ENCODE measurements at places on chromosomes 7 and 10.

DNA sequence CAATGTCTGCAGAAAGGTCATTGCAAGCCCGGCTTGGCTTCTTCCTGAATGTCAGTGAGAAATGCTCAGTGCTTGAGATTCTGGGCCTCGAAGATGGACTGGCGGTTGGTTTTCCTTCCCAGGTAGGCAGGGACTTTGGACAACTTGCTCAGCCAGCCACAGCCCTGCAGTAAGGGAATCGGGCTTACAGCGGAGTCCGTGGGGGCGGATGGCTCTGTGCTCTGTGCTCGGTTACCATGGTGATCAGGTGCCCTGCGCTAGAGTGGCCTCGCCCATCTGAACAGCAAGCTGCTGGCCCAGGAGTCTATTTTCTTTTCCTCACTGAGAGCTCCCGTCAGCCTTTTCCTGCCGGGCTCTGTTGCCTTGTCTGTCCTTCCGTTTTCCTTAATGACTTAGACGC is 77.8 kb upstream of the SH2B2 start:
- DNase-seq: no peak

DNA sequence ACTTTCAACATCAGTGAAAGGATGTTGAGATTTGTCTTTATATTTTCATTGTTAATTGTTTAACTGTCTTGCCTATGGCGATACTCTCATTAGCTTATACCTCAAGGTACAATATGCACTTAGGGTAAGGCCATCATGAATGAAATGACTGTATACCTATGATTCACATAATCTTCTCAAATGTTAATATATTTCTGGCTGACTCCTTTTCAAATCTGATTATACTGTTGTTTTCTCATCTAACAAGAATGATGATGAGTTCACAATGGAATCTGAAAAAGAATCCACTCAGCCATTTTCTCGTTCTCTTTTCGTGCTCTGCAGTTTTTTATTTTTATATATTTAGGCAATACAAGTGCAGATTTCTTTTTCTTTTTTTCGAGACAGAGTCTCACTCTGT is 159.1 kb downstream of the ARHGAP12 start:
- DNase-seq: no peak

DNA sequence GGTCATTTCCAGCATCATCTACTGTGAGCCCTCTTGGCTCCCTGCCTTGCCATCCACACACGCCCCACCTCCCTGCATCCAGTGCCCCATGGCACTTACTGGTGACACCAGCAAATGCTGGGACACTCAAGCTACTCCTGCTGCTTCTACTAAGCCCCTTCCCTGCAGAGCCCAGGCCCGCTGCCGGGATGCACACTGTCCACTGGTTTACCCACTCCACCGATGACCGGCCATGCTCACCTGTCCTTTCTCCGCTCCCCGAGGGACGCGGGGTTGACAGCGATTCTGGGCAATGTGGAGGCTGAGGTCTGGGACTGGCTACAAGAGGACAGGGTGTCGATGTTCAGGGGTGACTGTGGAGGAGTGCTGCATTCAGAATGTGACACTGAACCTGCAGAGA is 110.2 kb downstream of the DLG5 start:
- no peak for DNase-seq

DNA sequence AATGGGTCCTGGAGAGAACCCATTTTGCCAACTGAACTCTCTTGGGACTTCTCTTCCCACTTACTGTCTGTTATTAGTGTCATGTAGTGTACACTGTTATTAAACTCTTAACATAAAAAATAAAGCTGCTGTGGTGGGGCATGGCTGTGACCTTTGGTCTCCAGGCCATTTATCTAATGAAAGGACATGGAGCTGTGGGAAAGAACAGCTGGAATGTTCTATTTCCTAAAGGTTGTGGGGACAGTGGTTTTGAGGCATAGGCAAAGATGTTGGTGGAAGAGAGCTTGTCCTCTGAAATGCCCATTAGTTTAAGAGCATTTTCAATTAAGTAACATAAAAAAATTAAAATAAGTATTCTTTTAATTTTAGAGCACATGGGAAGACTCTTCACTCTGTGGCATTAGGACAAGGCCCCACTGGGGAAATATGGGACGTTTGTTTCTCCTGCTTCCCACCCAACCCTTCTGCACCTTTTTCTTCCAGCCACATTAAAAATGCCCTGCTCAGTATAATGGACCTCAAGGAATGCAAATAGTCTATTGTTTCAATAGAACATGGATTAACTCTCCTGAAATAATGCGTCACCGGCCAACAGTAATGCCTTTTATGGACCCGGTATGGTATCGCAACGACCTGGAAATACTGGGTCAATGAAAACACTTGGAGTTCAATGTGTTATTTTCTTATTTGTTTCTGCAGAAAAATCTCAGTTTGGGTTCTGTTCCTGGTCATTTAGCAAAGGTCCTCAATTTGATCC is 149.6 kb downstream of the BUB3 start:
- DNase-seq: no peak

DNA sequence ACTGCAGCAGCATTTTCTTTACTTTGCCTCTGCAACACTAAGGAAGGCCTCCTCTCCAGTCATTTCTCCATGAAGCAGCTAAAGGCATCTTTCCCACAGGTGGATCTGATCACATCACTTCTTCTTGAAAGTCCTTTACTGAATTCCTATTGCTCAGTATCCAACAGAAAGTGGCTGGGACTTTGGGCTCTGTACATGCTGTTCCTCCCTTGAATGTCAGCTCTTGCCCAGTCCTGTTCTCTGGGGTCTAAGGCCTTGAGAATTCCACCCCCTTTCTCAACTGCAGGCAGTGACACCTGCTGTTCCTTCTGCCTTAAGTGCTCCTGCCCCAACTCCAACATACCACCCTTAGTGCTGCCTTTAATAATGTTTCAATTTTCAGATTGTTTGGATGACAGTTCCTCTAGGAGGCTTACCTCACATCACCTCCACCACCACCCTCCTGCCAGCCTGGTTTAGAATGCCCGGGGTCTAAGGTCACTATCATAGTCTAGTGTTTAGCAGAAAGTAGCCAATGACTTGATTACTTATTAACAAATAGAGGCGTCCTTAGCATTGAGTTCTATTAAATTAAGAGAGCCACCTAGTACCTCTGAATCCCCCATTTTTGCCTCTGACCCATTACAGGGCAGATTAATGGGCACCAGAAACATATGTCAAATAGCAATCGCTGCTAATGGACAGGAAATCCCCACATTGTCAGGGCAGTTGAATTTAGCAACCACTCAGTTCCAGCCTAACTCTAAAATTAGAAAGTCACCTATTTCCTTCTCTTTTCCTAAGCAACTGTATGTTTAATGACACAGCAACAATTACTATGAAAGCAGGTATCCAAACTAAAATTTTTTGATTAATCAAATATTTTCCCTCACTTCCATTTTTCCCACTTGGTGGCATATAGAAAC is 11.4 kb downstream of the INHBA start:
- no peak for DNase-seq

- DNase-seq: no peak
Measured at GRCh38 chr7:152338561-152338960, 97.2 kb downstream of the KMT2C start.

- no peak for DNase-seq
Measured at GRCh38 chr7:24729365-24730017, 27.8 kb downstream of the GSDME start.

DNA sequence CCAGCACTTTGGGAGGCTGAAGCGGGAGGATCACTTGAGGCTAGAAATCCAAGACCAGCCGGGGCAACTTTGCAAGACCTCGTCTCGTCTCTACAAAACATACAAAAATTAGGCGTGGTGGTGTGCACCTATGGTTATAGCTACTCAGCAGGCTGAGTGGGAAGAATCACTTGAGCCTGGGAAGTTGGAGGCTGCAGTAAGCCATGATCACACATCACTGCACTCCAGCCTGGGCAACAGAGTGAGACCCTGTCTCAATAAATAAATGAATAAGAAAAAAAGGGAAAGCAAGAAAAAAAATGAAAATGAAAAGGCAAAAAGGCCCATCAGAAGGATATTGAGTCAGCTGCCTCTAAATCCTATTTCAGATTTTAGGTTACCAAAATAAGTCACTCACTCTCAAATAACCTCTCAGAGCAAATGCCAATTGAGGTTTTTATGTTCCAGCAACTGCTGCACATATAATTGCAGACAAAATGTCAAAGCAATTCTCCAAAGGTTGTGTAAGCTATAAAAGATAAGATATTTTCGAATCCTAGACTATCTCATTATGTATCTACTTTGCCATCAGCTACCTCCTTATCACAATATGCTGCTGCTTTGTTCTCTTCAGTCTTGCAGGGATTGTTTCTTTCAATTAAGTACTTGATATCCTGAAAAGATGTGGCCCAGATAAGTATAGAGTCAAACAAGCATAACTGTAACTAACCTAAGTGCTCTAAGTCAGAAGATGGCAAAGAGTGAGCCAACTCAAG is 4.7 kb downstream of the BAZ1B start:
- no peak for DNase-seq

DNA sequence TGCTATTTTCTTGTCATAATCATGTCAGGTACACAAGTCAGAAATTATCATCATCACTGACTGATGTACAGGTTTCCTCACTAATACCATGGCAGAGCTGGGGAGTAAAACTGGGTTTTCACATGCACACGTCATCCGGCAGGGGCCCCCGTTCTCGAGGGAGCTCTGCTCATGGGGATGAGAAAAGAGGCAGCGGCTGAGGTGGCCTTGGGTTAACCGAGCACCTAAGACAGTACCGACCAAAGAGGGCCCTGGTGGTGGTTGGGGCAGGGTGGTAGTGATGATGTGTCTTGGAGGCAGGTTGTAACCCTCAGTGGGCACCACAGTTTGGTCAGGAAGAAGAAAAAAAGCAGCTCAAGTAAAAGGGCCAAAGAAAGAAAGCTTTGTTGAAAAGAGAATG is 12.1 kb upstream of the TRPV6 start:
- DNase-seq: no peak

GRCh38 chr7:25482631-25483030 is 254.3 kb upstream of the NPVF start:
- no peak for DNase-seq

- DNase-seq: no peak
Measured at GRCh38 chr7:3032256-3032655, 11.4 kb downstream of the CARD11 start.

DNA sequence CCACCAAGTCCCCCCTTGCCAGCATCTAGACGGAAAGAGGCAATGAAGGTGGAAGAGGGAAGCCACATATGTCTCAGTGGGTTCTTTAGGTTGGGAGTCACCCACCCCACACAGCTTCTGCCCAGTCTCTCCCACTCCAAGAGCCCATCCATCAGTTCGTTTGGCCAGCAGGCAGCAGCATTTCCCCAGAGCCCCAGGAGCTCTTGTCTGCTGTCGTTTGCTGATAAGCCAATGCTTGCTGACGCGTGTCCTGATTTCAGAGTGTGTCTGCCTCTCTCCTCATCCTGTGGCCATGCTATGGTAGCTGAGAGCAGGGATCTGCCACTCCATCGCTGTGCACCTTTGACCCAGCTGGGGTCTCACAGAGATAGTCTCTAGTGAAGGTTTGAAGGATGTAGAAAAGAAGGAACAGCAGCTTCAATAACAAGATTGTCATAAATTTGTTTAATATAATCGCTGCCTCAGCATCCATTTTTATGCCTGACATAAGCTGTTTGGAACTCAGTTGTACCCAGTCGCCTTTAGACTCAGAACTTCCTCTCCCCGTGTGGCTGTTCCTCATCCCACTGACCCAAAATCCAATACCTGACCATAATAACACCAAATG is 39.4 kb upstream of the GDF10 start:
- DNase-seq: peak; percentile 22

DNA sequence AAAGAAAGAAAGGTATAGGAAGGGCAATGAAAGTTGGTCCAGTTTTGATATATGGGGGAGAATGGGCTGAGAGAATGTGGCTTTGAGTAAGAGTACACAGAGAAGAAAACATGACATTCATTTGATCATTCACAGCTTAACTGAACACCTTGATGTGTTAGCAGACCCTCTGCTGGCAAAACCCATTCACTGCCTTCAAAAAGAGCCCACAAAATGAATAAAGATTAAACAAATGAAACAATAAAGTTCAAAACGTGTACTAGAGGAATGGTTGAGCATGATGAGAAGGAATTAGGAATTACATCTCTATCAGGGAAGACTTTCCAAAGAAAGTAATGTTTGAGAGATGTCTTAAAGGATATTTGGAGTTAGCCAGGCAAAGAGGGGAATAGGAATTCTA is 2.1 kb downstream of the WEE2 start:
- no peak for DNase-seq

GRCh38 chr7:36227223-36227622 is 74.2 kb downstream of the EEPD1 start:
- DNase-seq: no peak

GRCh38 chr10:63637901-63638327 is 116.7 kb downstream of the REEP3 start:
- no peak for DNase-seq

DNA sequence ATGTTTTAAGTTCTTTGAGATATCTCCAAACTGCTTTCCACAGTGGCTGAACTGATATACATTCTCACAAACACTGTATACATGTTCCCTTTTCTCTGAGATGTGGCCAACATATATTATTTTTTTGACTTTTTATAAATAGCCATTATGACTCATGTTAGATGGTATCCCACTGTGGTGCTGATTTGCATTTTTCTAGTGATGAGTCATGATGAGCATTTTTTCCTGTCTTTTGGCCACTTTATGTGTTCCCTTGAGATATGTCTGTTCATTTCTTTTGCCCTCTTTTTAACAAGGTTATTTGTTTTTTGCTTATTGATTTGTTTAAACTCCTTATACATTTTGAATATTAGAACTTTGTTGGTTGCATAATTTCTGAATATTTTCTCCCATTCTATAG is 1055.1 kb downstream of the NXPH1 start:
- no peak for DNase-seq

DNA sequence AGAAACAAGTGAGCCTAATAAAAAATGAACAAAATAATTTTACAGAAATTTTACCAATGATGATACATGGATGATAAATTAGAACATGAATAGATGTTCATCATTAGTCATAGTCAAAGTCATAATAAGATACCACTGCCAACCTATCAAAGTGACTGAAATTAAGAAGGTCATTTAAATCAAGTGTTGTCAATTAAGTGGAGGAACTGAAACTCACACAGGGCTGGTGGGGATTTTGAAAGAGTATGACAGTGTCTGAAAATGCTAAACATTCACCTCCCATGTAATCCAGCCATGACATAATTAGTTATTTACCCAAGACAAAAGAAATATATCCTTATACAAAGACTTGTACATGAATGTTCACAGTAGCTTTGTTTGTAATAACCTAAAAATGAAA is 57.1 kb upstream of the DYNC1I1 start:
- DNase-seq: no peak

DNA sequence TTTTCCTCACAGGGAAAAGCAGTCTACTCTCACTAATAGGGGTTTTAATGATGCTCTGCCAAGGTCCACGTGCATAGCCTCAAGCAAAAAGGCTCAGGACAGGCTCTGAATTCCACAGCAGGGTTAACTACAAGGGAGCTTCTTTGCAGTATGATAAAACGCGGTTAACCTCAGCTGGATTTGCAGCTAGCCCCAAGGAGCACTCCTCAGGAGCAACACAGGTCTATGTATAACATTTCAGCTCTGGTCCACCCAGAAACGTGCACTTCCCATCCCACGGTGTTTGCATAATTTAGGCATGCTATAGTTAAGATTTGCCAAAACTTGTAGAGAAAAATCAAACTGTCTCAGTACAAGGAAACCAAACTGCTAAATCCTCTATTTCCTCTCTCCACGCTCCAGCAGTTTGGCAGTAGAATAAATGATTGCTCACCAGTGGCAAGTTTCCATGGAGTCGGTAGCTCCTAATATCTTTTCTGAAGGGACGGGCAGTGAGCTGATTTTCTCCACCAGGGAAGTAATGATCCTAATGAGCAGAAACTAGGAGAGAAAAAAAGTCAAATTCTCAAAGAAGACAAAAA is 13.1 kb upstream of the ASB4 start:
- no peak for DNase-seq

- no peak for DNase-seq
Measured at GRCh38 chr10:87634311-87634710, 25.4 kb upstream of the PAPSS2 start.
